ENCODE measurements at places on chromosomes 4 and X.

DNA sequence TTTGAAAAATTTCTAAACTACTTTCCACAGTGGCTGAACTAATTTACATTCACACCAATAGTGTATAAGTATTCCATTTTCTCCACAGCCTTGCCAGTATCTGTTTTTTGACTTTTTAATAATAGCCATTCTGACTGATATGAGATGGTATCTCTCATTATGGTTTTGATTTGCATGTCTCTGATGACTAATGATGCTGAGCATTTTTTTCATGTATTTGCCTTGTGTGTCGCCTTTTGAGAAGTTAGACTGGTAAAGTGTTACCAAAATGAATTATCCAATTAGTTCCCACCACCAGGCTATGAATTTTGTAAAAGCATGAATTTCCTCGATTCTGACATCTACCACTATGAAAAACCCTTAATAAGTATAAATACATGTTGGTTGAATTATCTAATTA lies 242.2 kb upstream of the GK2 start:
- no peak for DNase-seq

DNA sequence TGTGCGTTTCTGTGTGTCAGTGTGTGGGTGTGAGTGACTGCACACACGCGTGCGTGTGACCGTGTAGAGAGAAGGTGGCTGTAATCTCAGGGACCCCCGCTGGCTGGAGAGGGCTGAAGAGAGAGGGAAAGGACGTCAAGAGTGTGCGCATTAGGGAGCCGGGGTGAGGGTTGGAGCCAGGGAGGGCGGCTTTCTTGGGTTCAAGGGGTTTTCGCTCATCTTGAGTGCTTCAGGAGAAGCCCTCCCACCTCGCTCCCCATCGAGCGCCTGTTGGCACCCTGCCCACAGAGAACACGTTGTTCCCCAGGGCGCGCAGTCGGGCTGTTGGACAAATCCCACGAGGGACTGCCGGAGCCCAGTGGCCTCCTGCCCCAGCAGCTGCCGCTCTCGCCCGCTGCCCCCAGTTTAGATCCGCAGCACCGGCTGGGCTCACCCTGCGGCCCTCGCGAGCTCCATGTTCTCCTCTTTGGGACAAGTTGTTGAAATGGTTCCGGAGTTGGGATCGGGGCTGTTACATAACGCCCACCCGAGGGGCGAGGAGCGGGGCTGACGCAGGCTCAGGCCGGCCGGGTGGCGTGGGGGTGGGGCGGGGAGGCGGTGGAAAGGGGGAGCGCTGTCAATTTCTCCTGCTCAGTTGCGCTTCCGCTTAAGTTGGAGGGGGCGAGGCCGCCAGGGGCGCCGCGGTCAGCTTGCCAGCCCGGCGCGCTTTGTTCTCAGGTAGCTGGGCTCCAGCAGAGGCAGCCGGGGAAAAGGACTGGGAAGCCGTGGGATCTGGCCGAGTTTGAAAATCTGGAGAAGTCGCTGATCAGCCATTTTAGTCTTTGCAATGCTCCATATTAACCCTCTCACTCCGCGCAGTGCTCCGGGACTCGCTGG lies 1.6 kb downstream of the GRIA2 start:
- DNase-seq, result no peak

GRCh38 chr4:135201081-135201480 lies 999.5 kb upstream of the PABPC4L start:
- DNase-seq, result no peak

- DNase-seq, result no peak
Observed at GRCh38 chr4:945274-946102, 13.2 kb downstream of the TMEM175 start.

- no peak for DNase-seq
Observed at GRCh38 chr4:14083150-14083549, 455.6 kb upstream of the BOD1L1 start.

GRCh38 chrX:16445166-16445752 lies 204.7 kb upstream of the S100G start:
- peak; percentile 55 for DNase-seq

DNA sequence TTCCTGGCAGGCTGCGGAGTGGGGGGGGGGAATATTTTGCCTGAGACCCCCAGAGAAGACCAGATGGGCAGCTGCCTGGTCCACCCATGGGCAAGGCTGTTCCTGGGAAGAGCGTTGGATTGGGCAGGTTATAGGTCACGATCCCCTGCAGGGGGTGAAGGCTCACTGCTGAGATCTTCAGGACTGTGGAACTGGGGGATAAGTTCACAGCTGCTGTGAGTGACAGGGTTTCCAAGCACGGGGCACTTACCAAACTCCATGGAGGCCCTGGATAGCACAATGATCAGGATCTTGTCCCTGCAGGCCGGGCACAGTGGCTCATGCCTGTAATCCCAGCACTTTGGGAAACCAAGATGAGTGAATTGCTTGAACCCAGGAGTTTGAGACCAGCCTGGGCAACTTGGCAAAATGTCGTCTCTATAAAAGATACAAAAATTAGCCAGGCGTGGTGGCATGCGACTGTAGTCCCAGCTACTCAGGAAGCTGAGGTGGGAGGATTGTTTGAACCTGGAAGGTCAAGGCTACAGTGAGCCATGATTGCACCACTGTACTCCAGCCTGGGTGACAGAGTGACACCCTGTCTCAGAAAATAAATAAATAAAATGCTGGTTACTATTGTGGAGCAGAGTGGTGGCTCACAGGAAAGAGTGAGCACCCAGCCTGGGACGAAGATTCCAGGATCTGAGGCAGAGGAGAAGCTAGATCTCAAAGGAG lies 68.0 kb upstream of the HELT start:
- no peak for DNase-seq

DNA sequence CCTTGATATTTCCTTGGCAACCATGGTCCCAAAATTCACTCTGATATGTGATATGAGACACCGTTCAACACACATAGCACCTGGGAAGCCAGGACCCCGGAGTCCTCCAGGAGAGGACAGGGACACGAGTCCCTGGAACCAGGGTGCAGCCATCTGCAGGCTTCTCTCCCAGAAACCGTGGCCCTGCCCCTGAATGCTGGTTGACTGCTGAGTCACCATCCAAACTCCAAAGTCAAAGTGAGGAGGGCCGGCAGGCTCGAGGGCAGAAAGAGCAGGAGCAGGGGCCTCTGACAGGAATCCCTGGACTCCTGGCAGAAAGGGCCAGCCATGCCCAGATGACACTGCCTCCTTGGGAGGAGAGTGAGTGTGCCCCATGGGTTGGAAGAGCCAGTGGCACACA lies 6.9 kb upstream of the PNMA6A start:
- DNase-seq, result no peak

- DNase-seq, result no peak
Observed at GRCh38 chrX:66018585-66019309, 21.1 kb downstream of the VSIG4 start.

DNA sequence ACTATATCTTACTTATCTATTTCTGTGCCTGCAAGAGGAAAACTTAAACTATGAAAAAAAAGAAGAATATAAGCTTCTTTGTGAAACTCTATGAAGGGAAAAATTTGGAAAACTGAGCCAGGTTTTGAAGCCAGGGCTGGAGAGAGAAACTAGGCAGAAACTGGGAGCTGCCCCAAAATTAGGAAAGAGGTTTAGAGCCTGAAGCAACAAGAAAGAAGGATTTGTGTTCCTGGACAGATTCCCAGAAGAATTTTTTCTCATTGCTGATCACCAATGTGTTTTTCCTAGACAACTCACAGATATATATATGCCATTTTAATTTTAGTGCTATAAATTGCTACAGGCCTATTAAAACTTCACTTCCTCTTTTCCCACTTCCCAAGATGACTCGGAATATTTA lies 245.0 kb upstream of the GEMIN8 start:
- no peak for DNase-seq

DNA sequence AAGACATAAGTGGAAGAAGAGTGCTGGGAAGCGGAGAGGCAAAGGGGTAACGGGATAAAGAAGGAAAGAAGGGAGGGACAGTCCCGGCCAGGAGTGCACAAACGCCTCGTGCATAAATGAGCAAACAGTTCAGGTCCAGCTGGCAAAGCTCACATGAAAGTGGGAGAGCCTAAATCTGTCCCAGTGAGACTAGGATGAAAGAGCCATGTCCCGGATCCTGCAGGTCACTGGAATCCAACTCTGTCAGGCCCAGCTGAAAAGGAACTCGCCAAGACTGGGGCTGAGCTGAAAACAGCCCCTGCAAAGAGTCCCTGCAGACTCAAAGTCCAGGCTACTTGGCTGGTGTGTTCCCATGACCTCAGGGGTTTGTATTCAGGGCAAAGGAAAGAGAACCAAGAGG lies 38.0 kb upstream of the CRMP1 start:
- no peak for DNase-seq

DNA sequence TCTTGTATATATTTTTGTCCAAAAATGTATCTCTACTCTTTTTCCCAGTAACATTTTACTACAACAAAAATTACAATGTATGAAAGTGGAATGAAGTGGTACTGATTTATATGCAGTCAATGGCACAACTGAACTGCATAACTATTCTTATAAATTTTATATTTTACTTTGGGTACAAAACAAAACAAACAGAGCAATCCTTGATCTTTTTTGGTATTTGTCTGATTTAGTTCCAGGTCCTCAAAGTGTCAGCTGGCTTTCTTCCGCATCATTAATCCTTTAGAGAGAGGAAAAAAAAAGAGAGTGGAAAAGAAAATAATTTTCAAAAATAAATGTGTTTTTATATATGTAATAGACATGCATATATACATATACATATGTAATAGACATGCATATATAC lies 252.4 kb upstream of the SLIT2 start:
- no peak for DNase-seq

GRCh38 chr4:175988511-175988910 lies 77.1 kb upstream of the WDR17 start:
- no peak for DNase-seq

- no peak for DNase-seq
Observed at GRCh38 chr4:120446051-120446567, 379.5 kb upstream of the MAD2L1 start.

DNA sequence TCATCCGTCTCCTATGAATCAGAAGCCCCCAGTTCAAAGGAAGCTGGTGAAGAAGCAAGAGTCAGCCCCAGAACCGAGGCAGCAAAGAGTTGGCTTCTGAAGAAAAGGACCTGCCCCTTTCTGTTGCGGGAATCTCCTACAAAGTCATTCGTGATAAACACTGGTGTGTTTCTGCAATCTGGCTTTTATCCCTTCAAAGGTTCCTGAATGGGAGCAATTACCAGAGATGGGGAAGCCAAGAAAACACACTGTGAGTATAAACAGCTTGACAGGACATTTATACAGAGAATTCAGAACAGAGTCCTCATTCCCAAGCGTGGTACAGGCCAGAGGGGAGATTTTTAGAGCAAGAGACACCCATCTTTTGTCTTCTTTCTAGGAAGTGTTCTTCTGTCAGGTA lies 226.8 kb upstream of the LNX1 start:
- DNase-seq, result no peak

DNA sequence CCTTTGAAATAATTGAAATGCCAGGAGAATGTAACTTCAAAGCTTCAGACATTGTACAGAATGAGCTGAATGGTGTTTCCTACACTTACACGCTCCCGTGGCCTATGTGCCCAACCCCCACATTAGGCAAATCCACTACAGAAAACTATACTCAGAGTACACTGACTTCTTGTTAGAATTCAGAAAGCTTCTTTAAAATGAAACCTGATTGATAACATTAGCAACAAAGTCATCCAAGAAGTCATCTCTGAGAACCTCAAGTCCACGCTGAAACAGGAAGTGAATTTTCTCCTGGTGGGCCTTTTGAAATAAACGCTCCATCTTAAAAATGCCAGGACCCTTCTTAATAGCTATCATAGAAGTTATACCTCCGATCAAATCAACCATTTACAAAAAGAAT lies 136.3 kb downstream of the TSPAN5 start:
- no peak for DNase-seq
